DND-41 (cell line): ENCODE measurements at places on chromosomes 2 and 18.

DNA sequence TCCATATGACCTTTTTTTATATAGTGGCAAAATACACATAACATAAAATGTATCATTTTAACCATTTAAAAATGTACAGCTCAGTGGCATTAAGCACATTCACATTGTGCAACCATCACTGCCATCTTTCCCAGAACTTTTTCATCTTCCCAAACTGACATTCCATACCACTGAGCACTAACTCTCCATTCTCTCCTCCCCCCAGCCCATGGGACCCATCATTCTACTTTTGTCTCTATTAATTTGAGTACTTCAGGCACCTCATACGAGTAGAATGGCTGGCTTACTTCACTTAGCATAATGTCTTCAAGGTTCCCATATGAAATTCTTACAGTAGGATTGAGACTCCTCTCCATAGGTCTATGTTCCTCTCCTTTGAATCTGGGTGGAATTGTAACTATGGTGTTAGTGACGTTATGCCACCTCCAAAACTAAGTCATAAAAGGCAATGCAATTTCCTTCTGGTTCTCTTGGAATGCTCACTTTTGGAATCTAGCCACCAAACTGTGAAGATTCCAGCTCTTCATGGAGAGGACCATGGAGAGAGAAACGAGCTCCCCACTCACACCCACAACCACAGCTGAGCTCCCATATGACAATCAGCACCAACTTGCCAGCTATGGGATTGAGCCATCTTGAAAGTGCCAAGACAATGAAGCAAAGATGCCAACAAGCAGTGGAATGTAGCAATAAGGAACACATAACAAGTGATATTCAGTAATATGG, 9.8 kb upstream of the DNAJC27 start:
- no peak for DNase-seq
- H3K27ac ChIP-seq = no peak overlapping the region
- no peak overlapping the region for H3K4me3 ChIP-seq
- no peaks in the 10 kb centered on the region for H3K4me1 ChIP-seq

DNA sequence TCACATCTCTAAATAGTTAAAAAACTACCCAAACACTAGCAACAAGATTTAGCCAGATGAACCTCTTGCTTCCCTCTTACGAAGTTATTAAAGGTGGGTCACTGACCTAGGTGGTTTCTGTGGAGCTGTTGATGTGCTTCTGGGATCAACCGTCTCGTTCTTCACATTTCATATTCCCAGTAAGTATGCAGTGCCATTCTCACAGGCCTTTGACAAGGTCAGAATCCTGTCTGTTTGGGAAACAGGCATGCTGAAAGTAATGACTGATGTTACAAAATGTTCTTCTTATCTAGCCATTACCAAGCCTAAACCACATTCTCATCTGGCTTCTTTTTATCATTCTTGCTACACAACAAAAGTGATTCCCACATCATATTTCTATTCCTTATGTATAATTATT, 70.3 kb downstream of the WDR7 start:
- H3K27me3 ChIP-seq = no peaks in the 10 kb centered on the region
- H3K36me3 ChIP-seq = peaks cover 3% of the 10 kb centered on the region; the same call in 1 of the 2 replicates
- no peak for DNase-seq
- no peaks in the 10 kb centered on the region for H3K4me1 ChIP-seq

DNA sequence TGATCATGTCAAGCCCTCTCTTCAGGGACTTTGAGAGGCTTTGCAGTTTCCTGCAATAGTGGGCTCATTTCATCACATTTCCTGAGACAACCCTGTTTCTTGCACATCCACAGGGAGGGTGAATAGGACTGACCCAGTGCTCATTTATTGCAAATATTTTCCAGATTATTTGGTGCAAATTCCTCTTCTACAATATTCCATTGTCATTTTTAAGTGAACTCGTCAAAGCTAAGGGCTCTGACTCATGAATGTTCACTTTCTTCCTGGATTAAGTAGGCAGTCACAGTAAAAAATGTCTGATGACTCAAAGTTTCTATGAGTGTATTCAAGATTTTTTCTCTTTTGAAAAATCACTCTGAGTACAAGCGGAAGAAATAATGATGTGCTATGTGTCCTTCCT, 225.5 kb upstream of the GALNT5 start:
- H3K4me1 ChIP-seq = no peaks in the 10 kb centered on the region
- no peak overlapping the region for H3K4me3 ChIP-seq
- H3K27me3 ChIP-seq = no peaks in the 10 kb centered on the region
- H3K27ac ChIP-seq = no peak overlapping the region
- no peaks in the 10 kb centered on the region for H3K36me3 ChIP-seq
- DNase-seq = no peak

DNA sequence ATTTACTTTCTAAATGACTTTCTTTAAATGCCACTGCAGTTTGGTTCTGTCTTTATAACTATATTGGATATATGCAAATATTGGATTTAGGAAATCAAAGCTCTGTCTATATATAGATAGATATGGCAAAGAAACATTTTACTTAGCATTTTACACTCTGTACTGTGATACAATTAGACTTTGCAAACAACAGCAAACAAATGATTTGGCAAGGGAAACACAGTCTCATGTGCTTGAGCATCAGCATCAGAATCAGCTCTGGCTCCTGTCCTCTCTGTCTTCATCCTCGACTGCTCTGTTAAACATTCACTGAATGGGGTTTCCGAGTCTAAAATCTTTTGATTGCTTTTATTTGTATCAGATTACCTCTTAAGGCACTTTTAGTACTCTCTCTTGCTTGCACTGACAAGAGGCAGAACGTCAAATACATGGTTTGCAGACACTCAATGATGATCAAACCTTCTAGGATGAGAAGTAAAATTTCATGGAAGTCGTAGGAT, 176.8 kb upstream of the LRP1B start:
- no peak for DNase-seq
- no peaks in the 10 kb centered on the region for H3K4me1 ChIP-seq
- H3K36me3 ChIP-seq = no peaks in the 10 kb centered on the region
- H3K27ac ChIP-seq = no peak overlapping the region
- H3K4me3 ChIP-seq = no peak overlapping the region
- H3K27me3 ChIP-seq = no peaks in the 10 kb centered on the region

DNA sequence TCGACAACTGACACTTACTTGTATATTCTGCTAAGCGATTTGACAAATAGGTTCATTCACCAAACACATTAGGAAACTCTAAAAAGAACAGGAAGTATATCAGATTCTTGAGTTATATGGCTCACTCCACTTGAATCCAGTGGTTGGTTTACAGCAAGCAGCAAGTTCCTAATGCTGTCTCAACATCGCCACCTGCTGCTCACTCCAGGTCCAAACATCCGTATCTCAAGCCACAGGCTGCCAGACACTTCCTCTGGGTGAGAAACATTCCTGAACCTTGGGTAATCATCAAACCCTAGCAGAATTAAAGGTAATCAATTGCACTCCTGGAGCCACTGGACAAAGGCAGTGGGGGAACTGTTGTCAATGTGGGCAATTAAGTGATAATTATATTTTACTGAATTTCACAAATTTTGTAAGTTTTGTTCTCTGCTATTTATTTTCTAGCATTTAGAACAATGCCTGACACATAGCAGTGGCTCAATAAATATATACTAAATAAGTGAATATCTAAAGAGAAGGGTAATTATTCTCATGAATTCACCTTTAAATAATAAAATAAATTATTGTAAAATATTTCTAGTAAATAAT, 107.1 kb upstream of the TTN start:
- peak; percentile 78 for DNase-seq
- no peaks in the 10 kb centered on the region for H3K36me3 ChIP-seq

GRCh38 chr2:3648652-3649177, 9.3 kb upstream of the ALLC start:
- no peak for DNase-seq
- no peak overlapping the region for H3K4me3 ChIP-seq
- peaks cover 16% of the 10 kb centered on the region for H3K4me1 ChIP-seq
- no peak overlapping the region for H3K27ac ChIP-seq

- no peak overlapping the region for H3K4me3 ChIP-seq
- H3K27me3 ChIP-seq = peaks cover 32% of the 10 kb centered on the region
- H3K27ac ChIP-seq = no peak overlapping the region
- DNase-seq = no peak
- no peaks in the 10 kb centered on the region for H3K36me3 ChIP-seq
Measured at GRCh38 chr2:109194620-109194937, 65.6 kb downstream of the SH3RF3 start.

GRCh38 chr18:29651122-29651680, 1391.3 kb downstream of the DSC3 start:
- no peak overlapping the region for H3K27ac ChIP-seq
- DNase-seq = no peak
- H3K4me3 ChIP-seq = no peak overlapping the region
- H3K27me3 ChIP-seq = no peaks in the 10 kb centered on the region

DNA sequence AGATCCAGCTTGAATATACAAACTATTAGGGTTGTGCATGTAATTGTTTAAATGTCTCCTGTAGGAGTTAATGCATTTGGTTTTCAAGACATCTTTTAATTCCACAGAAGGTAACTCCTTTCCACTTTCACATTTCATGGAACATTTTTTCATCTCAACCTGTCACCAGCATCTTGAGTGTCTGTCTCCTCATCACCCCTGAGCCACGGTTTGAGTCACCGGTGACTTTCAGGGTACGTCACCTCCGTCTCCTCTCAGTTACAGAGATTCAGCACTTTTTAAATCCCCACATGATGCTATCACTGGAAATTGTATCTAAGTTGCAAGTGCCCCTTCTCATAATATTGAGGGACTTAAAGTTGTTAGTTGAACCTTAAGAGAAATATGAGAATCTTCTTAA, 25.3 kb downstream of the GPR55 start:
- H3K4me1 ChIP-seq = no peaks in the 10 kb centered on the region
- H3K27ac ChIP-seq = no peak overlapping the region
- peaks cover 27% of the 10 kb centered on the region for H3K27me3 ChIP-seq

DNA sequence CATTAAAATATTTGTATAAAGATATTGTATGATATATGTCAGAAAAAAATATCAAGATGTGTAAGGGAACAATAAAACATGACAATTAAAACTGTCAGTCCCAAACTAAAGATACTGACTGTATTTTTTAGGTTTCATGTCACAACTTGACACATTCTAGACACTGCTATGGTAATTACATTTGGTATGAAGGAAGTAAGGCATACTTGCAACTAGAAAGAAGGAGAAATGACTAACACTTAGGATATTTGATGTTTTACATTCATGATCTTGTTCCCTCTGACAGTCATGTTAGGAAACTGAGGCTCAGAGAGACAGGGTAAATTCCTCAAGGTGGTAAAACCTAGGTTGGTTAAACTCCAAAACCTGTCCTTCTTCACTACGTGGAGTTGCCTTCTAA, 68.3 kb downstream of the TMEFF2 start:
- H3K27me3 ChIP-seq = peaks cover 17% of the 10 kb centered on the region
- H3K4me3 ChIP-seq = no peak overlapping the region
- no peaks in the 10 kb centered on the region for H3K4me1 ChIP-seq
- no peaks in the 10 kb centered on the region for H3K36me3 ChIP-seq
- DNase-seq = no peak
- no peak overlapping the region for H3K27ac ChIP-seq

- H3K27ac ChIP-seq = no peak overlapping the region
- H3K36me3 ChIP-seq = peaks cover 7% of the 10 kb centered on the region; the same call in 1 of the 2 replicates
- no peak overlapping the region for H3K4me3 ChIP-seq
- no peaks in the 10 kb centered on the region for H3K27me3 ChIP-seq
Measured at GRCh38 chr2:232540441-232541041, 1.0 kb downstream of the CHRNG start.

DNA sequence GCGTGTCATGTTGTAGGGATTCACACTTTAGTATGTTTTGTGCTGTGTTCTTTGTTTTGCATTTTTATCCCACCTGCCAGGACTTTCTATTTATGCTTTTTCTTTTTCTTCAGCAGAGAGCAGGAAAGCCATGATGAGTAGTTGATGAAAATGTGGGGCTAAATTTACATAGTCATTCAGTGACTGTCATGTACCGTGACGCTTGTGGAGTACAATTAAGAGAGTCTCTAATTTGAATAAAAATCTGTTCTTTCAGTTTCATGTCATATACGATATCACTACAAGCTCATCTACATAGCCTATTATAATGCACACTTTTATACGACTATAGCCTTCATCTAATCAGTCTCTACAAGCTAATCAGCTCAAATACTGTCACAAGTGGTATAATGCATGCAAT, 112.7 kb upstream of the SPATS2L start:
- H3K4me1 ChIP-seq = no peaks in the 10 kb centered on the region
- H3K4me3 ChIP-seq = no peak overlapping the region
- H3K27ac ChIP-seq = no peak overlapping the region
- H3K36me3 ChIP-seq = no peaks in the 10 kb centered on the region

- H3K4me3 ChIP-seq = no peak overlapping the region
- no peak overlapping the region for H3K27ac ChIP-seq
- no peaks in the 10 kb centered on the region for H3K36me3 ChIP-seq
- H3K27me3 ChIP-seq = no peaks in the 10 kb centered on the region
Measured at GRCh38 chr18:23837591-23837990, 148.3 kb downstream of the LAMA3 start.

DNA sequence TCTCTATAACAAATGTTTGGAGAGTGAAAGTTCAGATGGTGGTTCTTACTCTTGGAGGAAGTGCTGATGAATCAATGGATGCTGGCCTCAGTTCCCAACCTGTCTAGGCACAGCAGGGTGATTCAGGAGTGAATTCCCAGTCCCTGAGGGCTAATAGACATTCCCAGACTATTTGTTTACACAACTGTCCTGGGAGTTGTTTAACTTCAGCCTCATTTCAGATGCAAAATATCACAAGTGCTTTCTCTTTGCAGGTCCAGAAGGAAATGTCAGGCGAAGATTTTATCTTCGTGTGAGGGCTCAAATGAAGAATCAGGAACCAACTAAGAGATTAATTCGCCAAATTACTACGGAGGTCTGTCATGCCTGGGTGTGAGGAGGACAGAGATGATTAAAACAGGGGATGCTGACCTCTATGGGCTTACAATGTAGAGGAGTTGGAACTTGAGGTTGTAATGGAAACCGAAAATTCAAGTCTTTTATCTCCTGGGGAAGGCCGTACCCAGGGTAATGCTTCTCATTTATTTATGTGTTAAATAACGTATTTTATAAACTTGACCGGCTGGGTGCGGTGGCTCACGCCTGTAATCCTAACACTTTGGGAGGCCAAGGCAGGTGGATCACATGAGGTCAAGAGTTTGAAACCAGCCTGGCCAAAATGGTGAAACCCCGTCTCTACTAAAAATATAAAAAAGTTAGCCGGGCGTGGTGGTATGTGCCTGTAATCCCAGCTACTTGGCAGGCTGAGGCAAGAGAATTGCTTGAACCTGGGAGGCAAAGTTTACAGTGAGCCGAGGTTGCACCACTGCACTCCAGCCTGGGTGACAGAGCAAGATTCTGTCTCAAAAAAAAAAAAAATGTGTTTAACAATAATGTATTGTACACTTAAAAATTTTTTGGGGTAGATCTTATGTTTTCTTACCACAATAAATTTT, 38.7 kb upstream of the SLC1A4 start:
- no peak overlapping the region for H3K4me3 ChIP-seq
- no peak overlapping the region; the same call in 1 of the 2 replicates for H3K27ac ChIP-seq
- H3K27me3 ChIP-seq = no peaks in the 10 kb centered on the region
- DNase-seq = no peak
- H3K36me3 ChIP-seq = no peaks in the 10 kb centered on the region

- H3K36me3 ChIP-seq = no peaks in the 10 kb centered on the region
- no peak overlapping the region for H3K27ac ChIP-seq
- H3K4me3 ChIP-seq = no peak overlapping the region
- DNase-seq = no peak
- no peaks in the 10 kb centered on the region for H3K4me1 ChIP-seq
- no peaks in the 10 kb centered on the region for H3K27me3 ChIP-seq
Measured at GRCh38 chr2:80288576-80288975, 16.0 kb downstream of the LRRTM1 start.
